ENCODE measurements at places on chromosomes 7 and 10.

GRCh38 chr7:988426-988911 is 5.5 kb downstream of the CYP2W1 start:
- peaks cover 78% of the 10 kb centered on the region for H3K27me3 ChIP-seq
- no peak for DNase-seq
- no peaks in the 10 kb centered on the region for H3K36me3 ChIP-seq
- peak overlapping the region; percentile 40 for H3K4me3 ChIP-seq

DNA sequence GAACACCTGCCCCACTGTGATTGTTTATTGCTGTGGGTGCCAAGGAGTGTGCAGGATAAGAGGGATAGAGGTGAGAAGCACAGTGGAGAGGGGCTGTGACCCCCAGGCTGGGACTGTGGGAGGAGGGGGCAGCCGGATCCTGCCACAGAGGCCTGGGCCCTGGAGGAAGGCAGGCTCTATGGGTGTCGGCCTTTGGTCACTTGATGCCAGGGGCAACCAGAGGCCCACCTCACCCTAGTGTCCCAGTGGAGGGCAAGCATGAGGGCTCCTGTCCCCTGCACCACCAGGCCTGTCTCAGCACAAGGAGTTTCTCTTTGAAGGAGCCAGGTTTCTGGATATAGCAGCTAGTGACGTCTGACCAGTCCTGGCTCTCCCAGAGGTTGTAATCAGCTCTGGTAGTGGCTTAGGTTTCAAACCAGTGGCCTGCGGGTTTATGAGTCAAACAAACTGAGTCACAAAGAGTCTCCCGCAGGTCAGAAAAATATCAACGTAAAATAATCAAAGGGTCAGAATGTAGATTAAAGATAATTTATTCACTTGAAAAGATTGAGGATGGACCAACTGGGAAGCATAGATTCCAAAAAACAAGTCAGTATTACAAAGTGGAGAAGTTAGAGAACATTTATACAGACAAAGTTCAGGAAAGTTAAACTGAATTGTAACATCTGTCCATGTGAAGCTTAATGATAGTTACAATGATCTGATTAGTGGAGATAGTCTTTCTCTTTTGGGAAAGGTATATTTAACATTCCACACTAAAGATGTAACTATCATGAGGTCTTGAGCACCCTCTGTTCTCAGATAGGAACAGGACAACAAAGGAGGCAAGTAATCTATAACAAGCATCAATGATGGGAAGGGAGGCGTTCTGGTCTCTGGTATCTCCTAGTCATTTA is 37.2 kb upstream of the ZNF488 start:
- H3K27me3 ChIP-seq, result no peaks in the 10 kb centered on the region
- H3K27ac ChIP-seq, result no peak overlapping the region
- no peaks in the 10 kb centered on the region for H3K36me3 ChIP-seq
- DNase-seq, result no peak
- H3K4me1 ChIP-seq, result no peaks in the 10 kb centered on the region

DNA sequence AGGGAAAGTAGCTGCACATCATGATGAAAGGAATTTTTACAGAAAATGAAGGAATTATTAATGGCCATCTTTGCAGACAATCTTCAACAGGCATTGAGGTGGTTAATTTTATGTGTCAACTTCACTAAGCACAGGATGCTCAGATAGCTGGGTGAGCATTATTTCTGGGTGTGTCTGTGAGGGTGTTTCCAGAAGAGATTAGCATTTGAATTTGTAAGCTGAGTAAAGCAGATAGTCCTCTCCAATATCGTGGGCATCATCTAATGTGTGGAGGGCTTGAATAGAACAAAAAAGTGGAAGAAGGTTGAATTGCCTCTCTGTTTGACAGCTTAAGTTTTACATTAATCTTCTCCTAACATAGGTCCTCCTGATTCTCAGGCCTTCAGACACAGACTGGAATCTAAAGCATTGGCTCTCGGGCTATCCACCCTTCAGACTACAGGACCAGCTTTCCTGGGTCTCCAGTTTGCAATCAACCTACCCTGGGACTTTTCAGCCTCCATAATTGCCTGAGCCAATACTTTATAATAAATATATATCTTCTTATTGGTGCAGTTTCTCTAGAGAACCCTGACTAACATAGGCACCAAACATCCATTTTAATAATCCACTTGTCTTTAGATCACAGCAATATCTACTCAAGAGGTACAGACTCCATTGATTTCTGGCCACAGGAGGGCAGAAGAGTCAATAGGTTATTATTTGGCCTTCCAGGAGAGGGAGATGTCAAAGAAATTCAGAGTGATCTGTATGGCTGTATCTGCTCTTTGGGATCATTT is 10.5 kb upstream of the CRPPA start:
- no peak for DNase-seq
- no peaks in the 10 kb centered on the region for H3K36me3 ChIP-seq
- H3K27me3 ChIP-seq, result no peaks in the 10 kb centered on the region
- no peak overlapping the region for H3K27ac ChIP-seq

DNA sequence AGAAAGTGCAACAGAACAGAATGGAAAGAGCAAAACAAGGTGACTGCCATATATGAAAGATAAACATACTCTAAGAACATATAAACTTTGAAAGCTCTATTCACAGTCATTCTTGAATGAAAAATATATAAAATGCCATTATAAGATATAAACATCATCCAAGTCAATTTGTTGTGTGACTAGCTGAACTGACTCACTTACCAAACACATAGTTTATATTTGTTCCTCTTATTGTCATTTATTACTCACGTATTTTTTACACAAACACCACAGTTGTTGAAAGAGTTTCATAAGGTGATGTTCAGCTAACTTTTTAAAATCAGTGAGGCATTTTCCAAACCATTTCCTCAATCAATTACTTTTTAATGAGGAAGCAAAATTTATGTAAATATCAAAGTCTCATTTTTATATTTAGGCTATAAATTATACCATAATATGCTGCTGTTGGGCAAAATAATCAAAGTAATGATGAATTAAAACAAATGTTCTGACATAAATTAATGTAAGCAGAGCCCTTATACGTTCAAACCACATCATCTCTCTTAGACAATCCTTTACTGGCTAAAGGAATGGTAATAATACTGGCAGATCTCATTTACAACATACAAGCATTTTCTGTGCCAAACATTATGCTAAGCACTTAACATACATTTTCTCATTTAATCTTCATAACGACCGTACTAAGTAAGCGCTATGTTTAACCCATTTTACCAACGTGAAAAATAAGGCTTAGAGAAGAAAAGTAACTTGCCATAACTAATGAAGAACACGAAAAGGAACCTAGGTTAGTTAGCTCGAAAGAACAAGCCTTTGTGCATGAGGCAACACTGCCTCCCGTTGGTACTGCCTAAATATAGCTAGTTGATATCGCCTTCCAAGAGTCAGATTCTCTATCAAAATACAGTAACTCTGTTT is 7.3 kb downstream of the LRRN3 start:
- no peak overlapping the region for H3K27ac ChIP-seq
- no peak for DNase-seq
- H3K27me3 ChIP-seq, result no peaks in the 10 kb centered on the region
- no peaks in the 10 kb centered on the region for H3K36me3 ChIP-seq

DNA sequence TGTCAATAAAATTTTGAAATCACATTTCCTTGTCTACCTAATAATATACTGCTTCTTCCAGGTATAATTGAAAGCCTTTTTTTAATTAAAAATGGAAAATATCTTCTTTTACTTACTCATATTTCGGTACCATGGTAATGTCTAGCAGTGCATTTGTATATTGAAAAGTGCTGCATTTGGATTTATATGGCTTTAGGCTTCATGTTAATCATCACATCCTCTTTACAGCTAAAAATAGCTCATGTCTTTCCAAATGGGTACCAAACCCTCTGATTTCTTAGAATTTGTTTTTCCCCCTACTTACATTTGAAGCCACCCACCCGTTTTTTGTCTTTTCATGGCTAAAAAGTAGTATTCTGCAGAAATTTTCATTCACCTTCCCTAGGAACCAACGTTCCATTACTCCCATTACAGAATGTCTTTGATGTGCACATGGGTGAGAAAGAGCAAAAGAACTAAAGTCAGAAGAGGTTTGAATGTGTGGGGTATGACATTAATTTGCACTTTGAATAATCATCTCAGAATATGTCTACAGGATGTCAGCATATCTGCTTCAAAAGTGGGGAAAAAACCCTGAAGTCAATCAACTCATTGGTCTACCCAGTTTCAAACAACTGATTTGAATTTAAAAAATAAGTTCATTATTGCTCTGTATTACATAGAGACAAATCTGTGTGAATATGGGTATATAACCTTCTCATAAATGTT is 935.9 kb downstream of the GATA3 start:
- no peak for DNase-seq
- H3K4me3 ChIP-seq, result no peak overlapping the region
- no peak overlapping the region for H3K27ac ChIP-seq
- no peaks in the 10 kb centered on the region for H3K36me3 ChIP-seq
- H3K27me3 ChIP-seq, result no peaks in the 10 kb centered on the region
- no peaks in the 10 kb centered on the region for H3K4me1 ChIP-seq

GRCh38 chr10:77004917-77005564 is 632.6 kb downstream of the KCNMA1 start:
- no peak overlapping the region for H3K4me3 ChIP-seq
- H3K27me3 ChIP-seq, result no peaks in the 10 kb centered on the region
- no peak for DNase-seq
- no peaks in the 10 kb centered on the region for H3K4me1 ChIP-seq

DNA sequence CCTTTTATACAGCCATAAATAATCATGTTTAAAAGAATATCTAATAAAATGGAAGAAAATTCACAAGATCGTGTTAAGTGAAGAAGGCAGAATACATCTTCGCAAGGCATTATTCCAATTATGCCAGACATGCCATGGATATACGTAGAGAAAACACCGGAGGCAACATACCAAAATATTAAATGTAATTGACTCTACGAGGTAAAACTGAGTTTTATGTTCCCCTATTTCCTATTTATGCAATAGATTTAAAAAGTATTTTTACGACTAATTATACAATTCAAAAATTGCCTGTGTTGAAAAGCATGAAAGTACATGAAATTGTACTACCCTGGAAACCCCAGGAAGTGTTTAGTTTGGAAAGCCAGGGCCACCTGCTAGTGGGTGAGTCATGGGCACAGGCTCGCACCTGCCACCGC is 936 bp upstream of the REPIN1 start:
- H3K27ac ChIP-seq, result peak overlapping the region; percentile 97
- DNase-seq, result no peak
- H3K36me3 ChIP-seq, result peaks cover 9% of the 10 kb centered on the region
- H3K4me1 ChIP-seq, result peaks cover 13% of the 10 kb centered on the region
- H3K27me3 ChIP-seq, result no peaks in the 10 kb centered on the region

GRCh38 chr10:119030421-119031250 is 1.1 kb downstream of the NANOS1 start:
- no peaks in the 10 kb centered on the region for H3K36me3 ChIP-seq
- peak overlapping the region; percentile 67 for H3K4me3 ChIP-seq
- no peaks in the 10 kb centered on the region for H3K27me3 ChIP-seq
- H3K27ac ChIP-seq, result no peak overlapping the region
- H3K4me1 ChIP-seq, result peaks cover 5% of the 10 kb centered on the region

GRCh38 chr7:29955799-29956486 is 33.7 kb downstream of the SCRN1 start:
- H3K36me3 ChIP-seq, result no peaks in the 10 kb centered on the region
- H3K27ac ChIP-seq, result no peak overlapping the region
- no peaks in the 10 kb centered on the region for H3K4me1 ChIP-seq
- DNase-seq, result no peak
- no peaks in the 10 kb centered on the region for H3K27me3 ChIP-seq

DNA sequence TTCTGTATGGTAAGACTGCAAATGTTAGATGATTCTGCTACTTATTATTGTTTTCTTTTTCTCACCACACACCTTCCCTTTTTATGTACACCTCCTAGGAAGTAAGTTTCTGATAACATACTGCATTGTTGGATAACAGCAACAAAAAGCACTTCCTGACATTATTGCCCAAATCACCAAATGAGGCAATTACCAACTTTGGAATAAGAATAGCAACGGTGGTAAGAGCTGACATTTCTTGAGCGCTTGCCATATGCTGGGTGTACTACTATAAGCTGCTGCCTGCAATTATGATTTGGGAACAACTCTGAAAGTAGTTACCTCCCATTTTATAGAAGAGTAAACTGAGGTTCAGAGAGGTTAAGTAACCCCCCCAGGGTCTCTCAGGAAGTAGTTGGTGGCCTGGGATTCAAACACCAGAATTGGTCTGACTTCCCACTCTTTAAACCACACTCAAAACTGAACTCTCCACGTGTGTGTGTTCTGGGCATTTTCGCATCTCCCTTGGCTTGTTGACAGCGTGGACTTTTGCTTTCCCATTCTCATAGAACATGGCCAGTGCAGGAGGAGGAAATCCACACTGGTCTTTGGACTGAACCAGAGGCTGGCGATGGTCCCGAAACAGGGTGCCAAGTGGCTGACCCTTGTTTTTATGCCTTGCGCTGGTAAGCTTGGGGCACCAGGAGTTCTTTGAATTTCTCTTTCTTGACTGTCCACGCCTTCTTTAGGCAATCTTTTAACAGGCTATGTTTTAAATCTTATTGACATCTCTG is 71.4 kb downstream of the TCF7L2 start:
- peak overlapping the region; percentile 66 for H3K27ac ChIP-seq
- no peak overlapping the region for H3K4me3 ChIP-seq
- no peaks in the 10 kb centered on the region for H3K27me3 ChIP-seq
- H3K4me1 ChIP-seq, result peaks cover 13% of the 10 kb centered on the region
- DNase-seq, result no peak
- H3K36me3 ChIP-seq, result no peaks in the 10 kb centered on the region

DNA sequence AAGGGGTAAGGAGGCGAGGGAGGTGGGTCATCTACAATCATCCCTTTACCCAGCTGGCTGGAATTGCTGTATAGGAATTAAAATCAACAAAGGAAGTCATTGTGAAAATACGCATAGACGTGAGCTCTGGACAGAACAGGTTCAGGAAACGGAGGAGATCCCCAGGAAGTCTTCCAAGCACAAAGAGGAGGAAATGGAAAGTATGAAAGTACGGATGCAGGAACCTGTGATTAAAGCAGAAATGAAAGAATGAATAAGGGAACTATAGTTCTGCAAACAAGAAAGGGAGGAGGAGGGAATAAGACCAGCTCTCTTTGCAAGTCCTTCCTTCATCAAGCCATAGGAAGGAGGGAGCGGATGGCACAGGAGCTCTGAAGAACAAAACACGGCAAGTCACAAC is 61.8 kb downstream of the PYROXD2 start:
- no peaks in the 10 kb centered on the region for H3K27me3 ChIP-seq
- DNase-seq, result no peak
- no peak overlapping the region for H3K4me3 ChIP-seq
- no peak overlapping the region for H3K27ac ChIP-seq

DNA sequence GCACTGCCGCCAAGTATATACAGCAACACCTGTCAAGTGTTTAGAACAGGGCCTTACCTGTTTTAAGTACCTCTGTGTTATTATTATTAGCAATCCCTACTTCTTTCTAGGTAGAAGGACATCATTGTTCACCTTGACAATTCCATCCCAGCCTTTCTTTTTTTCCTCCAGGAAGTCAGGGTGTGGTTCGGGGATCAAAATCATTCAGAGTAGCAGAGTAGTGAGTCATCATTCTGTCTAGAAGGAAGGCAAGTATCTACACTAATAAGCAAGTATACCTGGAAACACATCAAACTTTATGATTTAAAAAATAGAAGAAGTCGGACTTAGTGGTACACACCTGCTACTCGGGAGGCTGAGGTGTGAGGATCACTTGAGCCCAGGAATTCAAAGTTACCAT is 25.5 kb upstream of the CAPZA2 start:
- no peak for DNase-seq
- H3K4me1 ChIP-seq, result no peaks in the 10 kb centered on the region
- no peak overlapping the region for H3K4me3 ChIP-seq
- no peaks in the 10 kb centered on the region for H3K27me3 ChIP-seq
- H3K36me3 ChIP-seq, result no peaks in the 10 kb centered on the region

- no peaks in the 10 kb centered on the region for H3K27me3 ChIP-seq
- no peaks in the 10 kb centered on the region for H3K4me1 ChIP-seq
- peak overlapping the region; percentile 14 for H3K27ac ChIP-seq
- H3K36me3 ChIP-seq, result no peaks in the 10 kb centered on the region
- no peak overlapping the region for H3K4me3 ChIP-seq
These were observed 86.8 kb downstream of the SEMA3C start for GRCh38 chr7:80832006-80832405.
